Left lung (tissue), 14 donors: ENCODE measurements at places on chromosomes 3 and 15. TPM values are rescaled to one million over a fixed set of nuclear protein-coding genes. Genes with fewer than 3 reads are reported as not detected.

CPNE4 gene
- 1.9 TPM for total RNA-seq

ANKUB1 gene
- 2.2 TPM for total RNA-seq

TGM4 gene
- not detected for total RNA-seq

PIERCE2 gene
- total RNA-seq, result 3.4 TPM

FILIP1L gene
- 24.3 TPM for total RNA-seq

CFAP161 gene
- total RNA-seq, result 0.64 TPM

ADPRH gene
- total RNA-seq, result 18.7 TPM

MAGI1 gene
- total RNA-seq, result 27.4 TPM

ZMAT3 gene
- 14.3 TPM for total RNA-seq

CHRNB4 gene
- not detected for total RNA-seq

TMEM108 gene
- 19.3 TPM for total RNA-seq

RASGRP1 gene
- total RNA-seq, result 3.3 TPM

C2CD4A gene
- 0.44 TPM for total RNA-seq

KBTBD13 gene
- total RNA-seq, result 0.18 TPM

CHST13 gene
- total RNA-seq, result 0.61 TPM

PARP14 gene
- 138 TPM for total RNA-seq

COMMD2 gene
- total RNA-seq, result 43.1 TPM
